T-helper 17 cell (primary cell): ENCODE measurements at places on chromosomes 1 and 21. TPM values are rescaled to one million over a fixed set of nuclear protein-coding genes. Genes with fewer than 3 reads are reported as not detected.

- H3K4me3 ChIP-seq = no peak overlapping the region
- H3K36me3 ChIP-seq = peaks cover 7% of the 10 kb centered on the region
These were observed 28.9 kb upstream of the EDN2 start for GRCh38 chr1:41513383-41513735.

GRCh38 chr21:45226540-45227326 is 61.0 kb downstream of the POFUT2 start:
- peak overlapping the region; percentile 95 for H3K27ac ChIP-seq
- peaks cover 2% of the 10 kb centered on the region for H3K36me3 ChIP-seq
- H3K4me1 ChIP-seq = peaks cover 31% of the 10 kb centered on the region
- peak overlapping the region; percentile 58 for H3K4me3 ChIP-seq

GRCh38 chr1:100354971-100355394 is 2.7 kb downstream of the CDC14A start:
- H3K4me1 ChIP-seq = peaks cover 58% of the 10 kb centered on the region
- no peaks in the 10 kb centered on the region for H3K27me3 ChIP-seq
- peaks cover 40% of the 10 kb centered on the region for H3K36me3 ChIP-seq
- peak; percentile 10 for DNase-seq

GRCh38 chr1:75100481-75101092 is 33.6 kb upstream of the LHX8 start:
- H3K36me3 ChIP-seq = no peaks in the 10 kb centered on the region
- no peak overlapping the region for H3K27ac ChIP-seq
- no peak overlapping the region for H3K4me3 ChIP-seq

Gene ACTL8
- not detected for total RNA-seq
